SJSA1 (cell line): ENCODE measurements at places on chromosomes 6 and 20. TPM values are rescaled to one million over a fixed set of nuclear protein-coding genes. Genes with fewer than 3 reads are reported as not detected.

Gene POLR1C
- total RNA-seq, result 24.4 and 28.3 TPM in 2 replicates

DNA sequence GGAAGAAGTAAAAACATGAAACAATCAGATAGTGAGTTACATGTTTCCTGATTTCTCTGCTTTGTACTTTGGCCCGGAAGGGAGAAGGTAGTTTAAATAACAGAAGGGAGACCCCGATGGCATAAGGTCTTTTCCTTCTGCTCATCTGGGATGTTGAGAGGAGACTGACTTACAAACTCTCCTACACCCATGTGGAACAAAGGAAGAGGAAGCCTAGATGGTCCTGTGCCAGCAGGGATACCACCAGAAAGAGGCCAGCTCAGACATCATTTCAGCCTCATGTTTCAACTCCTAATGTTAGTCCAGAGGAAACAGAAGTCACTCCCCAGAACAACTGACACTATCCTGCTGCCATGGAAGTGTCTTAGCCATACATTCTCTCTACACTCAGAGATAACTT, 250.7 kb upstream of the NOX3 start:
- no peak for DNase-seq
- H3K4me3 ChIP-seq, result no peak overlapping the region
- no peaks in the 10 kb centered on the region for H3K4me1 ChIP-seq
- H3K36me3 ChIP-seq, result no peaks in the 10 kb centered on the region
- no peaks in the 10 kb centered on the region for H3K27me3 ChIP-seq

DNA sequence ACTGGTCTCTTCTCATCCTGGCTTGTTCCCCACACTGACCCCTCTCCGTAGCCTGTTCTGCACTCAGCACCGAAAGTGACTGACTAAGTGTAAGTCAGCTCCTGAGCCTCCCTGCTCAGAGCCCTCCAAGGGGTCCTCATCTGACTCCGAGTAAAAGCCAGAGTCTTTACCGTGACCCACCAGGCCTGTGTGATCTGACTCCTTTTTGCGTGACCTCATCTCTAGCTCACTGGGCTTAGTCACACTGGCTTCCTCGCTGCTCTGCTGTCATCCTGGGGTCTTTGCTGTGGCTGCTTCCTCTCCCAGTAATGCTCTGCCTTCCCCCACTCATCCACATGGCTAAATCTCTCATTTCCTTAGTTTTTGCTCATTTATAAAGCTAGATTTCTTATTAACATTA, 116.6 kb downstream of the PLCB4 start:
- peak; percentile 24 for DNase-seq
- peak overlapping the region; percentile 18; the same call in 1 of the 2 replicates for H3K27ac ChIP-seq
- H3K27me3 ChIP-seq, result no peaks in the 10 kb centered on the region
- no peak overlapping the region for H3K4me3 ChIP-seq
- no peaks in the 10 kb centered on the region for H3K36me3 ChIP-seq

GRCh38 chr20:41329435-41330342, 10.9 kb upstream of the LPIN3 start:
- peak overlapping the region; percentile 82 for H3K27ac ChIP-seq
- H3K27me3 ChIP-seq, result no peaks in the 10 kb centered on the region
- H3K4me1 ChIP-seq, result peaks cover 32% of the 10 kb centered on the region
- peak; percentile 90 for DNase-seq
- H3K36me3 ChIP-seq, result no peaks in the 10 kb centered on the region

- no peak overlapping the region for H3K4me3 ChIP-seq
- no peaks in the 10 kb centered on the region for H3K36me3 ChIP-seq
- no peak for DNase-seq
- H3K27me3 ChIP-seq, result peaks cover 97% of the 10 kb centered on the region
These were observed 6.1 kb downstream of the PRDM13 start for GRCh38 chr6:99612551-99613408.

DNA sequence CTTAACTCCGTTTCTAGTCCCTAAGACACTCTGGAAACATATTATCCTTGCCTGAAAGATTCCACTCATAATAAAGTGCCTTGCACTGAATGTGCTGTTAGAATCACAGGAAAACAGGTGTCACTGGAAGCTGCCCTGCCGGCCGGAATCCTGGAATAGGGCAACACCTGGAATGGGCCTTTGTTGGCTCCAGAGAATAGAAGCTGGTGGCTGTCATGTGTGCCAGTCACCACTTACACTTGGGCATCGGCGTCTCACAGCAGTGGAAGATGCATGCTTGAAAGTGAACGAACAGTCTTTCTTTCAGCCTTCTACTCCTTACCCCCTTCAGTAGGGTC, 90.8 kb upstream of the AFDN start:
- DNase-seq, result no peak
- H3K4me3 ChIP-seq, result no peak overlapping the region
- no peaks in the 10 kb centered on the region for H3K36me3 ChIP-seq
- H3K27ac ChIP-seq, result no peak overlapping the region
- peaks cover 5% of the 10 kb centered on the region for H3K4me1 ChIP-seq
- H3K27me3 ChIP-seq, result no peaks in the 10 kb centered on the region

GRCh38 chr6:33235221-33235634, 26.9 kb downstream of the RING1 start:
- H3K27me3 ChIP-seq, result peaks cover 32% of the 10 kb centered on the region
- no peak for DNase-seq
- no peaks in the 10 kb centered on the region for H3K4me1 ChIP-seq
- no peak overlapping the region for H3K4me3 ChIP-seq

GRCh38 chr20:63238514-63239125, 2.9 kb downstream of the BIRC7 start:
- peaks cover 3% of the 10 kb centered on the region for H3K4me1 ChIP-seq
- no peaks in the 10 kb centered on the region for H3K36me3 ChIP-seq
- H3K4me3 ChIP-seq, result no peak overlapping the region
- DNase-seq, result no peak
- no peak overlapping the region for H3K27ac ChIP-seq

DNA sequence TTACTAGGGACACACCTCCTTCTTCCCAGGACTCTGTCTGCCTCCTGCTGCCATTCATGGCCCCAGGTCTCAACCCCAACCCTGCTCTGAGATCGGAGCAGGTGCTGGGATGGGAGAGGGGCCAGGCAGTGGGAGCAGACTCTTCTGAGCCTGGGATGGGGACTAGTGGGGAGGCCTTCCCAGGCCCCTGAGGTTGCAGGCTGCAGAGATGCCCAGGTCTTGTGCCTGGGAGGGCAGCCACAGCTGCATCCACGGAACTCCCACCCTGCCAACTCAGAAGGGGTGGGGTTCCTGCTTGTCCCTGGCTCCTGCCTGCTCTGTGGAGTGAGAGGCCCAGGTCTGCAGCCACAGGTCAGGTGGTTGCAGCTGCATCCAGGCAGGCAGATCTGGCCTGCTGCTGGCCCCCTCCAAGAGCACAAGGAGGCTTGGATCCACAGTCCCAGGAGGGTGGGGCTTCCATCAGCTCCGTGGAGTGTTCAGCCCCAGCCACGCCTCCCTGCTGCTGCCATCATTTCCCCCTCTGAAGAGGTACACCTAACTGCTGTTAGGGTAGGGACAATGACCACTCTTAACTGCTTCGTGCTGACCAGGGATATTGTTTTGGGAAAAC, 2.9 kb upstream of the SLC22A1 start:
- DNase-seq, result no peak
- H3K4me3 ChIP-seq, result no peak overlapping the region
- no peaks in the 10 kb centered on the region for H3K36me3 ChIP-seq

GRCh38 chr6:139030228-139030963, 1.9 kb downstream of the ABRACL start:
- H3K36me3 ChIP-seq, result peaks cover 20% of the 10 kb centered on the region
- H3K4me3 ChIP-seq, result no peak overlapping the region
- no peak for DNase-seq
- no peaks in the 10 kb centered on the region for H3K27me3 ChIP-seq
- H3K4me1 ChIP-seq, result peaks cover 9% of the 10 kb centered on the region; the same call in 1 of the 2 replicates
- no peak overlapping the region for H3K27ac ChIP-seq

- peaks cover 100% of the 10 kb centered on the region for H3K36me3 ChIP-seq
- DNase-seq, result peak; percentile 36
- no peak overlapping the region for H3K27ac ChIP-seq
- H3K27me3 ChIP-seq, result no peaks in the 10 kb centered on the region
- no peak overlapping the region for H3K4me3 ChIP-seq
- no peaks in the 10 kb centered on the region for H3K4me1 ChIP-seq
These were observed 37.3 kb downstream of the PYGB start for GRCh38 chr20:25285091-25285647.

- no peaks in the 10 kb centered on the region for H3K4me1 ChIP-seq
- no peak overlapping the region for H3K4me3 ChIP-seq
- no peaks in the 10 kb centered on the region for H3K36me3 ChIP-seq
- H3K27me3 ChIP-seq, result peaks cover 9% of the 10 kb centered on the region
- no peak for DNase-seq
- H3K27ac ChIP-seq, result no peak overlapping the region
These were observed 54.9 kb downstream of the CPNE5 start for GRCh38 chr6:36784376-36784636.

GRCh38 chr6:54267798-54268197, 40.4 kb upstream of the TINAG start:
- no peak for DNase-seq
- no peaks in the 10 kb centered on the region for H3K36me3 ChIP-seq
- no peak overlapping the region for H3K27ac ChIP-seq
- H3K27me3 ChIP-seq, result no peaks in the 10 kb centered on the region

- no peaks in the 10 kb centered on the region for H3K4me1 ChIP-seq
- H3K27me3 ChIP-seq, result no peaks in the 10 kb centered on the region
- DNase-seq, result no peak
- no peak overlapping the region for H3K4me3 ChIP-seq
These were observed 519.9 kb downstream of the UTRN start for GRCh38 chr6:144805049-144805448.

DNA sequence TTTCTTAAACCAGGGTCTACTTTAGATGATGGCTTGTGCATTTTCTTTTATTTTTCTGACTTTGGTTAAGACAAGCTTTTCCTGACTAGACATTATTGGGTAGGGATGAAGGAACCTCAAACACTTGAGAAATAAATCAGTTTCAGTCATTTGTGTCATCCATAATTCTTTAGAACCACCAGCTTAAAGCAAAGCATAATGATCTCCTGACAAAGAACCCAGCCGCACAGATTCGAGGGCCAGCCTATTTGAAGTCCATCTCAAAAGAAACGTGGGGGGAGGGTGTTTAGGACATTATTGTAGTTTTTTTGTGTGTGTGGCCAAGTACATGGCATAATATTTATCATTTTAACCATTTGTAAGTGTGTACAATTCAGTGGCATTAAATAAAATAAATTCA, 6.3 kb upstream of the TCP11 start:
- H3K27me3 ChIP-seq, result no peaks in the 10 kb centered on the region
- peak overlapping the region; percentile 88 for H3K27ac ChIP-seq
- H3K36me3 ChIP-seq, result no peaks in the 10 kb centered on the region
- DNase-seq, result no peak
- peaks cover 49% of the 10 kb centered on the region for H3K4me1 ChIP-seq
- no peak overlapping the region for H3K4me3 ChIP-seq

DNA sequence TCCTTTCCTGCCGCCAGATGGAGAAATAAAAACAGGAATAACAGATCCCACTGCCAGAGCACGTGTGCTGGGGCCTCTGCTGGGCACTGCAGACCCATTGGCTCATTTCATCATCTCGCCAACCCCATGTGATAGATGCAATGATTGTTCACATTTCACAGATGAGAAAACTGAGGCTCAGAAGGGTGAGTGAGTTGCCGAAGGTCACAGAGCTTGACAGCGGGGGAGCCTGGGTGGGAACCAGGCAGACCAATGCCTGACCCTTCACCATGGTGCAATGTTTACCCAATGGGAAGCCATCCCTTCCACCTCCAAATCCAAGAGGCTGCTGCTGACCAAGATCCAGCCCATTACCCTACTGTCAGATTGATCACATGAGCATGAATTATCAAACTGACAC, 105.1 kb downstream of the JPH2 start:
- no peak overlapping the region for H3K27ac ChIP-seq
- no peaks in the 10 kb centered on the region for H3K27me3 ChIP-seq
- no peaks in the 10 kb centered on the region for H3K36me3 ChIP-seq
- H3K4me1 ChIP-seq, result peaks cover 6% of the 10 kb centered on the region

- H3K27me3 ChIP-seq, result peaks cover 6% of the 10 kb centered on the region; the same call in 1 of the 2 replicates
- no peak overlapping the region for H3K4me3 ChIP-seq
- H3K36me3 ChIP-seq, result no peaks in the 10 kb centered on the region
- H3K27ac ChIP-seq, result no peak overlapping the region
These were observed 27.5 kb upstream of the BCLAF1 start for GRCh38 chr6:136317021-136317694.

Gene NOX3
- not detected in 2 replicates for total RNA-seq

DNA sequence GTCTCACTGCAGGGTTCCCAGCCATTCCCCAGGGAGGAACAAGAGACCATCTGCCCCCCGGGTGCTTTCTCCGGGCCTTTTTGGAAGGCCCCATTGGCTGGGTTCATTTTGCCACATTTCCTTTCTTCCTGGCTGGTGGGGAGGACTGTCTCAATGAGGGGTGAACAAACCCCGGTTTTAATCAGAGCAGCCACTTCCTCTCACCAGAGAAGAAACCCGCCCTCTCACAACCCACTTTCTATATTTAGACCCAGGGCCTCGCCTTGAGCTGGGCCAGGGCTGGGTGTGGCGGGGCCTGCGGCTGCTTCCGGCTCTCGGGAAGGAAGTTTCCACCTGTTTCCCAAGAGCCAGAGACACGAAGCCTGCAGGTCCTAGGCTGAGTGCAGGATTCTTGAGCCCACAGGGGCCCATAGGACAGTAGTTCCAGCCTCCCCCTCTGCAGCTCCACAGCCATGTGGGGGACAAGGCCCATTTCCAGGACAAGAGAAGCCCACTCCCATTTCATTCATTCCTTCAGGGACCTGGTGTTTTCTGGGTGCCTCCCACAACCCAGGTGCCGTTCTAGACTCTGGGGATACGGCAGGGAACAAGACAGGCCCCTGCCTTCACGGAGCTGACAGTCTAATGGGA, 41.8 kb downstream of the RBM38 start:
- no peaks in the 10 kb centered on the region for H3K36me3 ChIP-seq
- H3K4me1 ChIP-seq, result peaks cover 22% of the 10 kb centered on the region

Gene BPI
- total RNA-seq, result 0.11 TPM in 1 of 2 replicates, not detected in the other

Gene CYP21A2
- total RNA-seq, result not detected in 2 replicates

Gene SGK2
- not detected in 2 replicates for total RNA-seq
